Neural progenitor cell (in vitro differentiated cells): ENCODE measurements at places on chromosomes 3 and 15.

- no peak for DNase-seq
These were observed 26.9 kb downstream of the MCTP2 start for GRCh38 chr15:94258246-94258645.

GRCh38 chr15:85745525-85746150 lies 49.1 kb downstream of the KLHL25 start:
- DNase-seq: no peak

GRCh38 chr15:79086814-79087213 lies 3.8 kb downstream of the RASGRF1 start:
- no peak for DNase-seq

DNA sequence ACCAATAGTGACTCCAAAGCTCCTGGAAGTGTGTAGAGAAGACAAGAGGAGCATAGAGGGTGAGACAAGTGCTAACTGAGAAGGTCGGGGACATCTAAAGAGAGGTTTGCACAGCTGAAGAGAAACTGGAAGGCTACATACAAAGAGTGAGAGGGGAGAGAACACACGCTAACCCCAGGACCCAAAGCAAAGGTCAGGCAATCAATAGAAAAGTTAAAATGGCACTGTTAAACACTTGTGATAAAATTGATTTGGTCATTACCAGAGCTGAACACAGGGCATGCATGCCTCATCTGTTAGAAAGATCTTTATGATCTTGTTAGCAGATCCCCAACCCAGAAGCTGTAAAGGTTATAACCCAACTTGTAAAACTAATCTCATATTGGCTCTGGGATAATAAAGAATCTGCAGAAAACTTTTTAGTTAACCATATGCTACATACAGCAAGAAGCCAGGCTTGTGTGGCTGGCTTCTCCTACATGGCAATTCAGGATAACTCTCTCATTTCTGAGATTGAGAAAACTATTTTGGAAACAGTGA lies 212.6 kb upstream of the ICE2 start:
- no peak for DNase-seq

- peak; percentile 68 for DNase-seq
These were observed 48.8 kb downstream of the ADAMTS9 start for GRCh38 chr3:64638981-64639481.

DNA sequence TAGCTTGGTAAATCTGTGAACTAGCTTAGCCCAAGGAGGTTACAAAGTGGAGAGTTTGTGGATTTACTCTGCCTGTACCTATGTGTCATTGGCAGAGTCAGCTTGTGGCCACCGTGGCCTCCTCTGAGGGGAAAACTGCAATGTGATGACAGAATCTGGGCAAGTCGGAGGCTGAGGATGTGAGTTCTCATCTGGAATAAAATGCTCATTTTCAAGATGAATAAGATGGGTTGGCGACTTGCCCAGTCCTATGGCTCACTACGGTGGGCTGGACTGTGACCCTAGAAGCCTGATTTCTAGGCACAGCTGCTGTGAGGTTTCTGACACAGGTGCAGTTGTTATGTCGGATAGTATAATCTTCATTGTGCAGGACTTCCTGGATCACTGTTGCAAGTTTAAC lies 83.7 kb downstream of the ETV5 start:
- DNase-seq: no peak

GRCh38 chr3:50537421-50538129 lies 30.0 kb downstream of the C3orf18 start:
- no peak for DNase-seq

DNA sequence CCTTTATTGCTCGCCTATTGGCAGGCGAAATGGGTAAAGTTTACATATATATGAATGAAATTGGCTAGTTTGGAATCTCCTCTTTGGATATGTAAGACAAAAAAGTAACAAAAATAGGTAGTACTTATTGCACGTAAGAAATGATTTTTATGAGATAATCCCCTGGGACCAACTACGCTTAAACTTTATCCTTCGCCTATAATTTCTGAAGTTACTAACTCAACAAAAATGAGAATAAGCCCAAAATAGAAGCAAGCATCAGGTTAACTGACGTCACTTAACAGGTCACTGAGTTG lies 438 bp upstream of the SLC49A4 start:
- no peak for DNase-seq

DNA sequence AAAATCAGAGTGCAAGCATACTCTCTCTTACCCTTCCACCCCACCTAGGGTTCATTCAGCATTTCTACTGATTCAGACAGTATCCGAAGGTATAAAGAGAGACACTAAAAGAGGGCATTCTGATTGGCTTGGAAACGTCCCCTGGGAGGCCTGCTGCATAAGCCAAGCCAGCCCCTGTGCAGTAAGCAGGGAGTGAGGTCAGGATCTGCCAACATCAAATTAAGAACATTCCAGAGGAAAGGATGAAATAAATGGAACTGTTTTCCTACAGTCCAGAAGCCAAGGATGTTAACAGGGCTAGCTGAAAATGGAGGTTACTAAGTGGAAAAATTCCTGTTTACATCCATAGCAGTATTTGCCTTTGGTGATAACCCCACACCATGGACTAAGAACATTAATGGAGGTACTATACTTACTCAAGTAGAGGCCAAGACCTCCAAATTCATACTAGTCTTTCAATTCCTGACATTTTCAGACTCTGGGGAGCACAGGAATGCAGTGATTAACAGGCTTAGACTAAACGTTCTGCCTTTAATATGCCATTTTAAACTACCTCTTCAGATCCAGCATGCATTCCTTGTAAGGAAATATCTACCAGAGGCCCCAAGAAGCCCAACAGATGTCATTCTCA lies 34.5 kb downstream of the NPTN start:
- DNase-seq: no peak

- DNase-seq: peak; percentile 73
These were observed at the start of gene ATP10A for GRCh38 chr15:25863111-25863967. Gene ATP10A (minus strand): TSS chr15:25863327. CDS start chr15:25863096, 231 bp downstream.

GRCh38 chr15:59557581-59557980 lies 54.0 kb upstream of the GCNT3 start:
- no peak for DNase-seq

DNA sequence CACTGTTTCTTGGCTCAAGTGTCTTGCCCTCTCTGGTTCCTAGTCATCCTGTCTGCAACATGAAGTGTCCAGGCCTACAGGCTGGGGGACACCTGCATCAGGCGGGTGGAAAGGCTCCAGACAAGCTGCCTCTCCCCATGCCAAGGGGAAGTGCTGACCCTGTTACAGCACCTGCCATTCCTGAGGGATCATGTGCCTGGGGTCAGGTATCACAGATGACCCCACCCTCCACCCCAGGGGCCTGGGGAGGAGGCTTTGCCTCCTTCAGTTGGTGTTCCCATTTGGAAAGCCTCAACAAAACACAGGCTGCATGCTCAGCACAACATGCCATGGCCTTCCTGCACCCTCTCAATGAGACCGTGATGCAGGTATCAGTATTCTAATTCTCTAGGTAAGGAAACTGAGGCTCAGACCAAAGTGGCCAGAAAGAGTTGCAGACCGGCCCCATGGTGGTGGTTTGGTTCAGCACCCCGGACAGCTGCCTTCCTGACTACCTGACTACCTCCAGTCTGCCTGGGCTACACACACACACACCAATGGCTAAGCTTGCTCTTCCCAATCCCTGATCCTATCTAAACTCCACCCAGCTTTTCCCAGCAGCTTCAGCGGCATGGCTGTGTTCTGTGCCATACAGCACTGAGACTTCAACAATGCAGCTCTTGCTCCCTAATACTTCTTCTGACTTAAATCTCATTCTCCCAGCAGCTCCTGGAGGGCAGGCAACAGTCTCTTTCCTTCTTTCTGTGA lies 69.7 kb upstream of the LINGO1 start:
- DNase-seq: peak; percentile 91

DNA sequence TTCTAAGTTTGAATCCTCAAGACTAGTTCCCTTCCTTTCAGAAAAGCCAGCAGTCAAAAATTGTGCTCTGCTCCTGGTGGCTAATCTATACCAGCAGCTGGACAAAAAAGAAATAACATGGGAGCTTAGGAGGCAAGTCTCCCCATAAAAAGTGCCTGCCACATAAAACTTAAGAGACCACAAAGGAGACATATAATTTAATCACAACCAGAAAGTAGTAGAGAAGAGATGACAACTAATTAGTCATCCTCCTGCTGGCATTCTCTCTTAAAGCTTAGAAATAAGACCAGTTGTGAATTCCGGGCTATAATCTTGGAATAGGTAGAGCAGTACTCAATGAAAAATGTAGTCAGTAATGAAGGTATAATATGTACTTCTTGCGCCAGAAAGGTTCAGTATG lies 20.2 kb upstream of the IMPG2 start:
- DNase-seq: no peak

DNA sequence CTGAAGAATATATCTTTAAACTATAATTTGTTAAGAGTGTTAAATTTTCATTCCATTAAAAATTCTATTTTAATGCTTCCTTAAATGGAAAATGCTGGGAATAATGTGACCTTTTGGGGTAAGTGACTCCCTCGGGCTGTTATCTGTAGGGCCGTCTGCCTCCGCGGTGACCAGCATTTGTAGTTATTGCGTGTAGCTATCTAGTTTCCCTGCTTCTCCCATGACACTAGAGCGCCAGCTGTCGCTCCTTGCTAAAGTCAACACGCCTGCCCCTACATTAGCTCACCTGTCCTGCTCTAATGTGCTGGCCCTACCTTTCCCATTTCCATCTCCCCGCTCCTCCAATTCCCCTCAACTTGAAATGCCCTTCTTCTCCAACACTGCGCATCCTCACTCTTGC lies 12.4 kb upstream of the CHRM5 start:
- DNase-seq: no peak

DNA sequence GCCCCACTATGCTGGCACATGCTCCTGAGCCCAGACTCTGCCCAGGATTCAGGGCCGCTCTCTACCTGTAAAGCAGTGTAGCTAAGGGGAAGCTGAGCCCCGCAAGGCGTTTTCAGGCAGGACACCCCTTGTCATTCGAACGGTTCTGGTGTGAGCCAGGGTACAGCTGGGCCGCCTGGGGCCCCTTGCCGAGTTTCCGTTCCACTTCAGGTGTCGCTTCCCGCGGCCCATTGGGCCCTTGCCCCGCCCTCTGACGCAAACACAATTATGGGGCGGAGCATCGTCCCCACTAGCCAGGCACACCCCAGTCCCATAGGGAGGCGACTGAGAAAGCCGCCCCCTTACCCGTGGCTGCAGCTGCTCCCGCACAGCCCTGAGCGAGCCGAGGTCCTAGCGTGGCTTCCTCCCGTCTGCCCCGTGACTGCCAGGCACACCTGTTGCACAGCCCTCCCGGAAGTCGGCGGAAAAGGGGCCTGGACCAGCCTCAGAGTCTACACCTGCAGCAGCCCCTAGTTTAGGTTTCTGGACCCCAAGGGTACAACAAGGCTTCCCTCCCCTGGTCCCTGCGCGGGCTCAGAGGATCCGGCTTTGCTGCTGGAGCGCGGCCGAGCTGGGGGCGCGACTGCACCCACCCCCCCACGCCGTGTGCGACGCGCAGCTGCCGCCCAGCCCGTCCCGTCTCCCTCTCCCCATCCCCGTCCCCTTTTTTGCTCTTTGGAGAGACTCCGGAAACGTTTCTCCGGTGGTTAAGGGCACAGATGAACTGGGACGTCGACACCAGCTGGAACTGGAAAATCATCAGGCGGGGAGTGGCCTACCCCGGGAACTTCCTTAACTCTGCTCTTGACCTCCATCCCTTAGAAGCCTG lies at the start of gene PLSCR2:
Gene PLSCR2, minus strand, starts transcription at position 412 of the 868 bp plus-strand sequence. CDS start 9,657 bp downstream, outside the sequence.
- DNase-seq: peak; percentile 27
